ENCODE measurements at places on chromosomes 7 and 10. TPM values are rescaled to one million over a fixed set of nuclear protein-coding genes. Genes with fewer than 3 reads are reported as not detected.

The KLLN gene
- polyA plus RNA-seq: 1.5 TPM

DNA sequence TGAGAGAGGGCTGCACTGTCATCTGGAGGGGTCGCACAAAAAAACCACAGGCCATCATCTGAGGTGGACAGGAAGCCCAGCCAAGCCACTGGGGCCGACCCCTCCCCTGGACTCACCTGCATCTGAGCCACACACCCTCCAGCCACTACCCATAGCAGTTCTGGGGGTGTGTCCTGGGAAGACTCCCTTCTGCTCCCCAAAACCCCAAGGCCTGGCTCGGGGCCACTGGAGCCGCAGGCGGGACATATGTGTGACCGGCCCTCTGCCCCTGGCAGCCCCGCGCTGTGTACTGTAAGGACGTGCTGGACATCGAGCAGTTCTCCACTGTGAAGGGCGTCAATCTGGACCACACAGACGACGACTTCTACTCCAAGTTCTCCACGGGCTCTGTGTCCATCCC is 90.1 kb downstream of the RGS10 start:
- DNase-seq: no peak
- H3K4me3 ChIP-seq: no peak overlapping the region
- peaks cover 63% of the 10 kb centered on the region for H3K36me3 ChIP-seq
- H3K4me1 ChIP-seq: no peaks in the 10 kb centered on the region

GRCh38 chr7:103348959-103349358 is 1.5 kb downstream of the PSMC2 start:
- peaks cover 22% of the 10 kb centered on the region for H3K4me1 ChIP-seq
- DNase-seq: no peak
- H3K36me3 ChIP-seq: no peaks in the 10 kb centered on the region
- H3K27ac ChIP-seq: peak overlapping the region; percentile 84
- H3K4me3 ChIP-seq: peak overlapping the region; percentile 65

GRCh38 chr10:73889014-73889413 is 14.7 kb upstream of the CAMK2G start:
- H3K27me3 ChIP-seq: no peaks in the 10 kb centered on the region
- no peak for DNase-seq
- H3K36me3 ChIP-seq: no peaks in the 10 kb centered on the region
- peaks cover 35% of the 10 kb centered on the region for H3K4me1 ChIP-seq
- no peak overlapping the region for H3K4me3 ChIP-seq

GRCh38 chr10:5041471-5042023 is 37.9 kb upstream of the AKR1C2 start:
- DNase-seq: no peak
- peak overlapping the region; percentile 4 for H3K4me3 ChIP-seq
- no peaks in the 10 kb centered on the region for H3K36me3 ChIP-seq
- peaks cover 4% of the 10 kb centered on the region for H3K4me1 ChIP-seq
- no peaks in the 10 kb centered on the region for H3K27me3 ChIP-seq

GRCh38 chr7:51077987-51078370 is 238.6 kb downstream of the COBL start:
- H3K4me3 ChIP-seq: no peak overlapping the region
- DNase-seq: no peak
- H3K27me3 ChIP-seq: no peaks in the 10 kb centered on the region
- no peaks in the 10 kb centered on the region for H3K4me1 ChIP-seq
- H3K36me3 ChIP-seq: no peaks in the 10 kb centered on the region
- H3K27ac ChIP-seq: no peak overlapping the region

The EBF3 gene
- 2.0 TPM for polyA plus RNA-seq

GRCh38 chr7:152924238-152924637 is 164.7 kb downstream of the ACTR3B start:
- no peaks in the 10 kb centered on the region for H3K36me3 ChIP-seq
- DNase-seq: no peak
- H3K27me3 ChIP-seq: peaks cover 51% of the 10 kb centered on the region
- no peak overlapping the region for H3K27ac ChIP-seq
- no peak overlapping the region for H3K4me3 ChIP-seq
- peaks cover 5% of the 10 kb centered on the region for H3K4me1 ChIP-seq

DNA sequence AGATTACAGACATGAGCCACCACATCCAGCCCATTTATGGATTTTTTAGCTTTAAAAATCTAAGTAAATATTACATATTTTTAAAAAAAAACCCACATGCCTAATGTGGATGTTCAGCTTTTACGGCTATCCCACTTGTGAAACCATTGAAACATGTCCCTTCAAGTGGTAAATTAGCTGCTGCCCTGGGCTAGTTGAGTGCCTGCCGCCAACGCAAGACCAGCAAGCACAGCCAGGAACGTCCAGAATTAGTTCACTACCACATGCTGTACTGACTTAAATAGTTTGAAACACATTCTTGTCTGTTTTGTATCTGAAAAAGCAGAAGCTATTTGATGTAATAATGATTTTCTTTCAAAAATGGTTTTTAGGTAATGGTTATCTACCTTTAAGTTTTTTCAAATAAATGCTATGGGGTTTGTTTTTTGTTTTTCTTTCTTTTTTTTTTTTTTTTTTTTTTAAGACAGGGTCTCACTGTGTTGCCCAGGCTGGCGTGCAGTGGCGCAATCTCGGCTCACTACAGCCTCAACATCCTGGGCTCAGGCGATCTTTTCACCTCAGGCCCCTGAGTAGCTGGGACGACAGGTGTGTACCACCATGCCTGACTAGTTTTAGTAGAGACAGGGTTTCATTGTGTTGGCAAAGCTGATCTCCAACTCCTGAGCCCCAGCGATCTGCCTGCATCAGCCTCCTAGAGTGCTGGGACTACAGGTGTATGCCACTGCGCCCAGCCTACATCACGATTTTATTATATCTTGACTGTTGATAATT is 57.0 kb downstream of the KLRG2 start:
- H3K36me3 ChIP-seq: peaks cover 45% of the 10 kb centered on the region
- no peaks in the 10 kb centered on the region for H3K27me3 ChIP-seq
- no peak for DNase-seq
- H3K27ac ChIP-seq: no peak overlapping the region
- no peak overlapping the region for H3K4me3 ChIP-seq

DNA sequence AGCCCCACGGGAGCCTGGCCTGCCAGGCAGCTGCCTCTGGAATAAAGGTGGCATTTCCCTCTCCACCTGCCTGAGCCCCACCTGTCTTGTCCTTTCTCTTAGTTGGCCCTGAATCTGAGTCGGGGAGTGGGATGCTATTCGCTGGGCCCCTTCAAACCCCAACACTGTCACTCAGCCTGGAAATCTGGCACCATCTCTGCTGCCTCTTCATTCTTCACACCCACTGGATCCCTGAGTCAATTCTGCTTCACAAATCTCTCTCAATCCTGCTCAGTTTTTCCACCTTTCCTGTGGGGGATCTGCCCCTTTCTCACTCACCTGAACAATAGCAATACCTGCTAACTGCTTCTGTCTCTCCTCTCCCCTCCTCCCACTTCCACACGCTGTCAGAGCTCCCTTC is 10.6 kb downstream of the CRTAC1 start:
- H3K27ac ChIP-seq: no peak overlapping the region
- peaks cover 47% of the 10 kb centered on the region for H3K27me3 ChIP-seq
- no peaks in the 10 kb centered on the region for H3K4me1 ChIP-seq

DNA sequence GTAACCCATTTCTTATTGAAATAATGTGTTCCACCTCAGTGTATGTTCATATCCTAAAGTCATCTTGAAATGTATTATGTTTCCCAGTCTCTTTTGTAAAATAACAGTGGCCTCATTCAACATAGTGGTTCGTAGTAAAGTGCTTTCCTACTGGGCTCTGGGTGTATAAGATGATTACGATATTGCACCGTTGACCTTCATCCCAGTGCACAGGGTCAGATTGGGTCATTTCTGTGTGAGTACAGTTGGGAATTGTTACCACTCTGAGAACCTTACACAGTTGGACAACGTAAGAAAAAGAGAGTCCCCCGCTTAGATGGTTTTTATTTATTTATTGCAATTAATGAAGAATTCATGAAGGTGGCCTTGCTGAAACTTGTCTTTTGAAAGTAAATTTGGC is 135.6 kb downstream of the CHN2 start:
- no peak for DNase-seq
- no peak overlapping the region for H3K4me3 ChIP-seq
- H3K27me3 ChIP-seq: no peaks in the 10 kb centered on the region

The TCERG1L gene
- 0.44 TPM for polyA plus RNA-seq

- H3K4me3 ChIP-seq: no peak overlapping the region
- H3K27me3 ChIP-seq: no peaks in the 10 kb centered on the region
- H3K36me3 ChIP-seq: no peaks in the 10 kb centered on the region
- no peaks in the 10 kb centered on the region for H3K4me1 ChIP-seq
- no peak overlapping the region for H3K27ac ChIP-seq
- DNase-seq: no peak
Measured at GRCh38 chr7:80967917-80968297, 49.1 kb upstream of the SEMA3C start.

GRCh38 chr7:134126596-134126965 is 559 bp upstream of the LRGUK start:
- DNase-seq: no peak
- H3K27ac ChIP-seq: no peak overlapping the region
- peak overlapping the region; percentile 61 for H3K4me3 ChIP-seq
- no peaks in the 10 kb centered on the region for H3K4me1 ChIP-seq

DNA sequence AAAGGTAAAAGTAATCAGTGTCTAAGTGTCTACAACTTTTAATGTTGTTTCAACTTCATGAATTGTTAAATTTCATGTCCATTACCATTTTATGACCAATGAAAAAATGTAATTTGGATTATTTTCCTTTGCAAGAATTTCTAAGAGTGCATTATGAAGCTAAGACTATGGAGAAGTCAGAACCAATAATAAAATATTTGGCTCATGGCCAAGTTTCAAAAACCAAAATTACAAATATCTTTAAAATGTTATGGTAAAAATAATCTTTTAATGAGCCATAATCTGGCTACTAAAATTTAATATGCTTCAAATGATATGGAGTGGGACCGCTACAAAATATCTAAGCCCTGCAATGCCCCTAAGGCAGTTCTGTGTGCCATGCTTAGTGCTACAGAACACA is 294.1 kb upstream of the SMIM30 start:
- DNase-seq: no peak
- no peaks in the 10 kb centered on the region for H3K27me3 ChIP-seq
- H3K36me3 ChIP-seq: no peaks in the 10 kb centered on the region
